ENCODE measurements at places on chromosomes 6 and 20.

DNA sequence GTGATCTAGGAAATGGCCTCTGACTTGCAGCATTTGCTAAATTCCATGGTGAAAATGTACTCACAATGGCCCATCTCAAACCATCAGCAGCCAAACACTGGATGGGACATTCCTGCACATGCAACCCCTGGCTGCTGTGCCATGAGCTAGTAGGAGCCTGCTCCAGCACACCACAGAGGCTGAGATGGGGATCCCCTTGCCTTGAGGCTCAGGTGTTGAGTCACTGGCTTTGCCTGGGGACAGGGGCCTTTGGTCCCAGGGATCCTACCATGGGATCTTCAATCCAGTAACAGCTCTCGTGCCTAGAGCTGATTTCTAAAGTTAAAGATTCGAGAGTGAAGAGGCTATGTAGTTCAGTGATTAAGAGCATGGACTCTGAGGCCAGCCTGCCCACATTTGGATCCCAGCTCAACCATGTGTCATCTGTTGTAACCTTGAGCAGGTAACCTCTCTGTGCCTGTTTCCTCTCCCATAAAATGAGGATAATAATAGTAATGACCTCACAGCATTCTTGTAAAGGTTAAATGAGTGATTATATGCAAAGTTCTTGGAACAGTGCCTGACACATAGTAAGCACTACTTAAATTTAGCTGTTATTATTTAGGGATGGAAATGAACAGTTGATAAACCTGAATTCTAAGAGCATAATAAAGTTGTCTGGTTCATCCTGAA is 16.4 kb downstream of the FOXQ1 start:
- no peak for DNase-seq

GRCh38 chr6:18997375-18997826 is 610.3 kb downstream of the RNF144B start:
- no peak for DNase-seq

- no peak for DNase-seq
These were observed 10.8 kb upstream of the NHSL1 start for GRCh38 chr6:138510093-138510492.

DNA sequence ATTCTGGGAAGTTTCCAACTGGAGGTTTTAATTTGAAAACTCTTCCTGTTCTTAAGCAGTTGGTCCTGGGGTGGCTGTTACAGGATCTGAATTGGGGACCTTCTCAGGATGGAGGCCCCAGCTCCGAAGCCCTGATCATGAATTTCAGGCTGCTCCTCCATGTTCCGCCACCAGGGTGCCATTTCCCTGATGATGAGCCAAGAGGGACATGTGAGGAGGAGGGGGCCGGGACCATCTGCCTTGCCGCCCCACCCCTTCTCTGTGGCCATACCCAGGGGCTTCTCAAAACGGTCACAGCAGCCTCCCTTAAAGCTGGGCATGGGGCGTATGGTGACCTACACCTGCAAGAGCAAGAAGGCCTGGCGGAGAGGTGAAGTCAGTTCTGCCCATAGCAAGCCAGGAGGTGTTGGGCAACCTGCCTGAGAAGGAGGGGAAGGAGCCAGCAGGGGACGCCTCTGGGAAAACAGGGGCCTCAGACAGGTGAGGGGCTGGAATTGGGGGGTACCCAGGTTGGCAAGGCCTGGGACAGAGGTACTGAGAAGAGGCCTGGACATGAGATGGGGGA is 3.6 kb upstream of the BAK1 start:
- no peak for DNase-seq

- DNase-seq, result peak; percentile 87
These were observed 34.0 kb downstream of the KIF25 start for GRCh38 chr6:168031411-168031971.

DNA sequence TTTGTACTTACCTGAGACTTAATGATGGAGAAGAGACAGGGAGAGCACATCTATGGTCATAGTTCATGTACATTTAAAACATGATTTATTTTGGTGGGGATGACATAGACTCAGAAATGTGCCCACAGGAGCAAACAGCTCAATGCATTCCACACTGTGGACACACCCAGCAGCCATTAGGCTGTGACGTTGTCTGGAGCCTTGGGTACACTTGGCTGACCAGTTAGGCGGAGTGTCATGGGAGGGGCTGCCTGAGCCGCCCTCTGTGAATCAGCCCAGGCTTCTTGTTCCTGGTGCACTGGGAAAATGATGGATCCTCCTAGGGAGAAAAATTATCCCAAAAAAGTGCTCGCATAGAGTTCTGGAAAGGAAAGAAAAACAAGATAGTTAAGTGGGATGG is 231.0 kb upstream of the GMDS start:
- DNase-seq, result no peak

DNA sequence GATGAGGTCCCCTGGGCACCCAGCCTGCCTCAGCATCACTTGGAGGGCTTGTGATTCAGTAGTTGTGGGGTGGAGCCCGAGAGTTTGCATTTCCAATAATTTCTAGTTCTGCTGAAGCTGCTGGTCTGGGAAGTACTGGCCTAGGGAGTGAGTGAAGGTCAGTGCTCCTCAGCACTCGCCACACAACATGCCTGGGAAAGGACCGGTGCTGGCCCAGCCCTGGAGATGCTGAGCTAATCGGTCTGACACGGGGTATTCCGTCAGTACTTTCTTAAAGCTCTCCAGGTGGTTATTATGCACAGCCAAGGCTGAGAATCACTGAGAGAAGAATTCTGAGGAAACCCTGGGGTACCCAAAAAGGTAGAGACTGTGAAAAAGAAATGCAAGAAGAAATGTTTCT is 228.2 kb downstream of the TMEM242 start:
- no peak for DNase-seq

DNA sequence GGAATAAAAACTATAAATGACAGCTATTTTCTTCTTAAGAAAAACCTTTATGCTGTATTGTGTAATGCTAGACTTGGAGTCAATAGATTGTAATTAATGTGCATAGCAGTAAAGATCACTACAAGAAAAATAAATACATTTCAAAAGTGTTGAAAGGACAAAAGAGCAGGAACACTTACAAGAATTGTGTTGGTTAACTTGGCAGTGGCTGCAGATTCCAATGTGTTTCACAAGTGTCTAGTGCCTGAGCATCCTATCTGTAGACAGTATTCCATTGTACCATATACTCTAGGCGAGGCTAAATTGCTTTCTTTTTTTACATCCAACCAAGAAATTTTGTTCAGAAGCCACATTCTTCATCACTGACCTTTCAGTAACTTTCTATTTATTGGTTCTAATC is 924.1 kb downstream of the EPHA7 start:
- no peak for DNase-seq

DNA sequence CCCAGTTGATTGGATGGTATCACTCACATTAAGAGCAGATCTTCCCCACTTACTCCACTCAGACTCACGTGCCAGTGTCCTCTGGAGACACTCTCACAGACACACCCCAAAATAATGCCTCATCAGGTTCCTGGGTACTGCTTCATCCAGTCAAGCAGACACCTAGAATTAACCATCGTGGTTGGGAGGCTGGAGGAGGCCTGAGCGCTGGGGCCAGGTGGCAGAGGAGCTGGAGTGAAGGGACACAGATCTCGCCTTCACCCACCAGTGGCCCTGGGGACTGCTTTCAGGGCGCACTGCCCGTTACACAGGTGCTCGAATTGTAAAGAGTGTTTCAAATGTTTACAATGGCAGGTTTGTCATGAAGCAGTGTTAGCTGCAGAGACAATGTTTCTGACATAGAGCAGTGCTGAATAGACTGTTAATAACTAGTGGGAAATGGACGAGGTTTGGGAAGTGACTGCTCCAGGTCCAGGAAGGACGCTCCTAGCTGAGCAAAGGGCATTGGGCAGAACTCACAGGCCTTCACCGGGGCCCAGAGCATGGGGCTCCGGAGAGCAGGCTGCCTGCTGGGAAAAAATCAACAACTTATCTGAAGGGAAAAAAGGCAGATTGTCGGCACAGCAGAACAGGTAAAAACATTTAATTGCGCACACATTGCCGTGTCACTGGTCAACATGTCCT is 38.4 kb downstream of the TMEM242 start:
- no peak for DNase-seq

DNA sequence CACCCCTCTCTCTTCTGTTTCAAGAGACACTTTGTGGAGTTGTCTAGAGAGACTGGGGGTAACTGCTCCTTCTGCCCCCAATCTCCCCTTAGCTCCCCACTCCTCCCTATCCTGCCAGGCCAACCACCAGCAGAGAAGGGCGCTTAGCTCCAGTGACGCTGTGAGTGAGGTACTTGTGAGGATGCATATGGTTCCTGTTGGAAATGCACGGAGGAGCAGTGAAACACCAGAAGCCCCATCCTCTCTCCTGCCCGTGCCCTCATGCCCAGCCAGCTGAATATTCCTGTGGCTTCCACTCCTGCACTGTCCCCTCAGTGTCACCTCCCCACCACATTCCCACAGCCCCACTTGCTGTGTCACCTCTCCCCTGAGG is 11.9 kb downstream of the NT5E start:
- no peak for DNase-seq

GRCh38 chr6:30163090-30163917 is at the start of gene TRIM15:
TRIM15 (plus strand) TSS chr6:30163546; CDS start chr6:30163685, 139 bp downstream.
- DNase-seq, result no peak

DNA sequence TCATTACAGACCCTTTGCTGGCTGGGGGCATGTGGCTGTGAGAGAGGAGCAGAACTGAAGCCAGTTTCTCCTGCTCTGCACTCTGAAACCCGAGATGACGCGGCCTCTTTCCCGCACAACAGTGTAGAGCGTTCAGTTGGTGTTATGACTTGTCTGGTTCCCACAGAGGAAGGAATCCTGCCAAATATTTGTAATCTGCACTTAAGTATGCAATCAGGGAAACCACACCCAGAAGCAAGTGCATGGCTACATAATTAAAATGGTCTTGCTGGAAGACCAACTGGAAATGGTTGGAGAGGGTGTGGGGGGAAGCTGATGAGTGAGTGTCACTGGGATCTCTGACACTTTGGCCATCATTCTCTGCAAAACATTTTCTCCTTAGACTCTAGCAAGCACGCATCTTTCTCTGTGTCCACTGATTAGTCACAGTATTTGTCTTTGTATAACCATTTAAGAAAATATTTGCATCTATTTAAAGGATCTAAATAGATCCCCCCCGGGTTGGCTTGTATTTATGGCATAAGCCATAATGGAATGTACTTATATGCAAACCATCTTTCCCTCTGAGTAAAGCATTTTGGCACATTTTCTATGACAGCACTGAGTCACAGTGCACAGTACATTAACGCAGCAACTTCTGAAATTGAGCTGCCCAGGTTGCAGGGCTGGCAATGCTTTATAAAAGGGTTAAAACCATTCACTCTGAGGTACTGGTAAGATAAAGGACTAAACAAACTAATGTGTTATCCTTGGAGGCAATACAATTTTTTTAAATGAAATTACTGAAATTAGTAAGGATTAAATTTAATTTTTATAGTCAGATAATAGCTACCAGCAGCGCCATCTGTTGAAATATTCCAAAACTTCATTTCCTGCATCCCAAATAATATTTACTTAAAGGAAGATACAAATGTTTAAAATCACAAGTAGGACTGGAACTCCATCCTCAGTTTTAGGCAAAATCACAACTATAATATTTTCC is 76.7 kb downstream of the FOXC1 start:
- peak; percentile 63 for DNase-seq

DNA sequence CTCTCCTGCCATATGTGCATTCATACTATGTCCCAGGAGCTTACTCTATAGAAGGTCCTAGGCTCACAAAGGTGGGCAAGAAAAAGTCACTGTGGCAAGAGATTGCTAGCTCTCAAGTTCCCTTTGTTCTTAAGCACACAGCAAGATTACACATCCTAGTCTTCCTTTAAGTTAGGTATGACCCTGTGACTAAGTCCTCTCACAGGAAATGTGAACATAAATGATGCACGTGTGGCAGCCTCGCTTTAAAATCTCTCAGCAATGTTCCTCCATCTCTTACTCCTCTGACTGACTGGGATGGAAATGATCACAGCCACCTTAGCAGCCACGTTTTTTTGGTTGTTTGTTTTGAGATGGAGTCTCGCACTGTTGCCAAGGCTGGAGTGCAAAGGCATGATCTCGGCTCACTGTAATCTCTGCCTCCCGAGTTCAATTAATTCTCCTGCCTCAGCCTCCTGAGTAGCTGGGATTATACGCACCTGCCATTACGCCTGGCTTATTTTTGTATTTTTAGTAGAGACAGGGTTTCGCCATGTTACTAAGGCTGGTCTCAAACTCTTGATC is 35.7 kb upstream of the HAO1 start:
- DNase-seq, result no peak

Data from femur (tissue), 1 donor.